ENCODE measurements at places on chromosomes 5 and 9.

DNA sequence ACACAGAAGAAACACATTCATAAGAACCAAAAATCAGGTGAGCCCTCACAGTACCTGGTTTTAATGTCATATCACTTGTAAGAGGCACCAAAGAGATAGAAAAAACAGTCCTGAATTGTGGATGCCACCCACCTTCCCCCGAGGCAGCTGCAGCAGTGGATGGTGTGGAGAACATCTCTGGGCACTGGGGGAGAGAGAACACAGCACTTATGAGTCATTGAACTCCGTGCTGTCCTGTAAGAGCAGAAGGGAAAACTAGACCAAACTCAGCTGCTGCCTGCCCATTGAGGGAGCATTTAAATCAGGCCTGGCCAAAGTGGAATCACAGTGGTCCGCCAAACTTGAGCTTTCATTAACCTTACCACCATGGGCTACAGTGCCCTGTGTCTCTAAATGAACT is 296.2 kb downstream of the SPATA31D1 start:
- DNase-seq, result no peak

- DNase-seq, result no peak
These were observed 64.0 kb downstream of the RNF130 start for GRCh38 chr5:180007582-180007981.

GRCh38 chr9:98009437-98009836 is 26.3 kb downstream of the ANP32B start:
- DNase-seq, result no peak

GRCh38 chr5:125607018-125607417 is 816.2 kb upstream of the GRAMD2B start:
- DNase-seq, result no peak

Data from AG04450 (cell line).